ENCODE measurements at places on chromosomes 7 and 10.

- no peak for DNase-seq
These were observed 475.6 kb upstream of the KLF6 start for GRCh38 chr10:4260483-4261124.

DNA sequence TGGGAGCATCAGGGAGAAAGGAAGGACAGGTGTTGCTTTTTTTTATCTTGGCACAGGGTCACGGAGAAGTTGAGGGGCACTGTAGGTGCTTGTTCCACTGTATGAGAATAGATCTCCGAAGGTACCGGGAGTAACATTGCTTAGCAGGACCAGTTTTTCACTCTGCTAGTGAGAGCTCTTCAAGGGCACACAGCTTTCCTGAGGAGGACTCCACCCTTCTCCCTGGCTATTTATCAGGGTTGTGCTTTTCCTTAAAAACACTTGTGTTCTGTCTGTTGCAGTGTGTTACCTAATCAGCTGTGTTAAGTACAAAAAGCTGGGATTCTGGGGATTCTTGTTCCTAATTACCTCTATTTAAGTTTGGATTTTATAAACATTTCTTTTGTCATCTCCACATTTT lies 160.5 kb downstream of the SND1 start:
- no peak for DNase-seq

GRCh38 chr10:35463105-35463867 lies 127.0 kb downstream of the CCNY start:
- DNase-seq, result no peak

DNA sequence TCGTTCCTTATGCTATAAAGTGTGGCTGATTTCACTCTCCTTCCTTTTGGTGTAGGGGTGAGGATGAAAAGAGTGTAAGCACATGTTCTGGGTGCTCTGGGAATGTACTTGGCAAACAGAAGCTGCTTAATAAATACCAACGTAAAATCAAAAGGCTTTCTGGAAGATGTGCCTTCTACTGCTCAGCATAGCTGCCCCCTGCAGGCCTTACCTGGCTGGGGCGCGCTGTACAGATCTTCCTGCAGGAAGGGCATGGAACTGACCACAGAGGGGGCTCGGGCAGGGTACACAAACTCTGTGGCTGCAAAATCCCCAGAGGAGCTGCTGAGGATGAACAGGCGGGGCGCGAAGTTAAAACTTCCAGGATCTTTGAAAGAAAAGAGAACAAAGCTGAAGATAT lies 169.4 kb downstream of the SVIL start:
- DNase-seq, result no peak

- no peak for DNase-seq
These were observed 2.5 kb downstream of the VIPR2 start for GRCh38 chr7:159142199-159142598.

DNA sequence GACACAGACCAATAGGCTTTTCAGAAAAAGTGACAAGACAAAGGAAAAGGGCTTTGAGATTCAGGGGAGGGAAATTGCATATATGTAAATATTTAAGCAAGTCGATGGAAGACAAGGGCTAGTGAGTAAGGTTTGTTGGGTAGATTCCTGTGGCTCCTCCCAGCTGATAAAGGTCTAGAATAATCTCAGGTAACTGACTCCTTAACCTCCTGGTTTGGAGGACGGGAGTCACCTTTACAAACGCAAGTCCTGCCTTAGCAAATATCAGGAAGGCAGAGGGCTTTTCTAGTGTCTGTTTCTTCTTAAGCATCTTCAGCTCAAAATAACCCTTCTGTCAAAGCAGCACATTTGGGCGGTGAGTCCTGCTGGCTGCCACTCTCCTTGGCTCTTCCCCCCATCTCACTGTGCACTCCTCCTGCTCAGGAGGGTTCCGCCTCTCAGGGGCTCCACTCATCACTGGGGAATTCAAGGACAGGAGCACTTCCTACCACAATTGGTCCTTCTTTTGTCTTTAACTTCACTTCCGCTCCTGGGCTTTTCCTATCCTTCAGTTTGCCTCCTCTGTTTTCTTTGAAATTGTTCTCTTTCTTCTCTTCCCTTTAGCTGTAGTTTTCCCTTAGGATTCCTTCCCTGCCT lies 496.3 kb upstream of the KLF6 start:
- DNase-seq, result no peak

GRCh38 chr10:79377557-79378382 lies 30.5 kb downstream of the PPIF start:
- no peak for DNase-seq

DNA sequence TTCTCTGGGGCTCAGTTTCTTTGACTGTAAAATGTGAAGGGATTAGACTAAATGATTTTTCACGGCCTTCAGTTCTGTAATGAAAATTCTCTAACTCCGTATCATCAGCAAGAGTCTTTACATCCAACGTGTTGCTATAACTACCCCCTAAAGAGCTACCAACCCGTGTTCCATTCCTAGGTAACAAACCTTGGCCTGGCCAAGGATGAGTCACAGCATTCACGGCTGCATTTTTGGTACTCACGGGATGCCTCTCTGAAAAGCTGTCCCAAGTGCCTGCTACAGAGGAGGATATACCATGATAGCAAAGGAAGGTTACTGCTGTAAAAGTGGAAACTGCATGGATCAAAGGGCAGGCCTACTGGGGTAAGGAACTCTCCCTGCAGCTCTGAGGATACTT lies 5.9 kb downstream of the LRRC4 start:
- no peak for DNase-seq

DNA sequence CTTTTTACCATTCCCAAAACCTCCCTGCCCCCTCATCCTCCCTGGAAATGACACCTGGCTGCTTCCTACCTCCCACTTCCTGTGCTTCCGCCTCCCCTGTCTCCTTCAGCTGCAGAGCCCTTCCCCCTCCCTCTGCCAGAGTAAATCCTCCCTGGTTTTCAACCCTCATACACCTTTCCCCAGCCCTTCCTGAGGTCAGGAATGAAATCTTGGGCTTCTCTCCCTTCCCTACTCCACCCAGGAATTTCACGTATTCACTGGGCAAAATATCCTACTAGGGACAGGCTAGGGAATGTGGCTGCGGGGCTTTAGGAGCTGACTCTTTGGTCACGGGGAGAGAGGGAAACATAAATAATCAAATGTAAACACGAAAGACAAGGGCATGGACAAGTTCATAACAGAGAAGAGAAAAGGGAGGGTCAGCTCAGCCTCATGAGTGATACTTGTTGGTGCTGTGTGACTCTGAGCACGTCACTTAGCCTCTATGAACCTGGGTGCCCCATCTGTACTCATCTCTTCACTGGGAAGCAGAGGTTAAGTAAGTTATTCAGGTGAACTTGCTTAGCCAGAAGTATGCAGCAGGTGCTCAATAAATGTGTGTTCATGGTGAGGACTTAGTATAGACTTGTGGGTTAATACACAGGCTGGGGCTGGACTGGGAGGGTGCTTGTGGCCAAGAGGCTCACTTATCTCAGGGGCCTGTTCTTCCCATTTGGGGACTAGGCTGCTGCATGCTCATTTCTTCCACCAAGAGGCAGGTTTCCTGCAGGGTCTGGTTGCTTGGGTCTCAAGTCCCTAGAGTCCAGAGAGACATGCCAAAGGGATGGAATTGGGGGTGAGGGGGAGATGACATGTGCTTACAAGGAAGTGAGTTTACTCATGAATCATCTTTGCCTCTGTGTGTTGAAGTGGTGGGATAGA lies 10.0 kb upstream of the DUSP5 start:
- DNase-seq, result peak; percentile 29

GRCh38 chr10:11895598-11895997 lies 72.4 kb downstream of the PROSER2 start:
- DNase-seq, result no peak

DNA sequence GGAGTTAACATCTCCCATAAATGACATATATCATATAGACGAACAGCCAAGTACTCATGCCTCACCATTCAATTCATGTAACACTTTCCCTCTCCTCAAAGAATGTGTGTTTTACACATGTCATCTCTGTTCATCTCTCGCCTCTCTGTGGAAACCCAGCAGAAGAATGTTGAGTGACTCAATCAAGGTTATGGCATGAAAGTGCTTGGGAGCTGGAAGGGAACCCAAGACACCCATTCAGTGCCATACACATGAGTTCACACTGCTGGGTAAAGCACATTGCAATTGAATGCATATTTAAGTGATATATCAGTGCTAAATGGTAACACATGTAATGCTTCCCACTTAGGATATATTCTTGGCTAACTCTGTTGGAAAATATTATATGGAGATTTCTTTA lies 322.9 kb downstream of the PTEN start:
- DNase-seq, result no peak

GRCh38 chr7:106140406-106141173 lies 28.5 kb upstream of the SYPL1 start:
- DNase-seq, result no peak

DNA sequence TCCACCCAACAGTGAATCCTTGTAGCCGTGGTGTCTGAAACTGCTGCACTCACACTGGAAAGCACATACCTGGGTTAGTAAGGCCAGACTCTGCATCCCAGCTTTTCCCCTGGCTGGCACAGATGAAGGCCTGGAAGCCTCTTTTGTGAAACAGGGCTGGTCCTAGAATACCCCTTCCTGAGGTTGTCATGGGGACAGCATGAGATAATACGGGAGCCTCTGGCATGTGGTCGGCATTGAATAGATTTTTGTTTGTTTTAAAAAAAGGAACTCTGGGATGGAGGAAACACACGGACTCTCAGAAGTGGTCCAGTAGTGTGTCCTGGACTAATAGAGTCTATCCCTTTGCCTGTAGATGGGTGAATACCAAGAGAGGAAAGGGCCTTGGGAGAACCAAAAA lies 129.7 kb downstream of the TMEM178B start:
- no peak for DNase-seq
